ENCODE measurements at places on chromosomes 12 and 14. TPM values are rescaled to one million over a fixed set of nuclear protein-coding genes. Genes with fewer than 3 reads are reported as not detected.

The EPYC gene
- total RNA-seq, result not detected

The SVOP gene
- 0.15 TPM for total RNA-seq

The MRPL51 gene
- total RNA-seq, result 132 TPM

The GDF3 gene
- not detected for total RNA-seq

The PIWIL1 gene
- total RNA-seq, result not detected

The IAPP gene
- not detected for total RNA-seq

The STXBP6 gene
- 23.7 TPM for total RNA-seq

Data from colonic mucosa (tissue), 4 donors.